ENCODE measurements at places on chromosomes 5 and 9.
A peak's percentile ranks its signal among the peaks of the same experiment; 100 is the strongest.

GRCh38 chr5:41754857-41755256, 115.4 kb downstream of the OXCT1 start:
- H3K4me3 ChIP-seq, result no peak overlapping the region
- H3K36me3 ChIP-seq, result no peaks in the 10 kb centered on the region
- no peak for DNase-seq
- H3K27ac ChIP-seq, result no peak overlapping the region

DNA sequence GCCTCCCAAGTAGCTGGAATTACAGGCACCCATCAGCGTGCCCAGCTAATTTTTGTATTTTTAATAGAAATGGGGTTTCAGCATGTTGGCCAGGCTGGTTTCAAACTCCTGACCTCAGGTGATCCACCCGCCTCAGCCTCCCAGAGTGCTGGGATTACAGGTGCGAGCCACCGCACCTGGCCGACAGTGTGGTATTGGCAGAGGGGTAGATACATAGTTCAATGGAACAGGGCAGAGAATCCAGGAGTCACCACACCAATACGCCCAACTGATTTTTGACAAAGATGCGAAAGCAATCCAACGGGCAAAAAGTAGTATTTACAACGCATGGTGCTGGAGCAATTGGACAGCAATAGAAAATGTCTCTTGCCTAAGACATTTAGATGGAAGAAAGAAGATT, 164.0 kb upstream of the PPP1R26 start:
- no peaks in the 10 kb centered on the region for H3K36me3 ChIP-seq
- H3K4me1 ChIP-seq, result no peaks in the 10 kb centered on the region

DNA sequence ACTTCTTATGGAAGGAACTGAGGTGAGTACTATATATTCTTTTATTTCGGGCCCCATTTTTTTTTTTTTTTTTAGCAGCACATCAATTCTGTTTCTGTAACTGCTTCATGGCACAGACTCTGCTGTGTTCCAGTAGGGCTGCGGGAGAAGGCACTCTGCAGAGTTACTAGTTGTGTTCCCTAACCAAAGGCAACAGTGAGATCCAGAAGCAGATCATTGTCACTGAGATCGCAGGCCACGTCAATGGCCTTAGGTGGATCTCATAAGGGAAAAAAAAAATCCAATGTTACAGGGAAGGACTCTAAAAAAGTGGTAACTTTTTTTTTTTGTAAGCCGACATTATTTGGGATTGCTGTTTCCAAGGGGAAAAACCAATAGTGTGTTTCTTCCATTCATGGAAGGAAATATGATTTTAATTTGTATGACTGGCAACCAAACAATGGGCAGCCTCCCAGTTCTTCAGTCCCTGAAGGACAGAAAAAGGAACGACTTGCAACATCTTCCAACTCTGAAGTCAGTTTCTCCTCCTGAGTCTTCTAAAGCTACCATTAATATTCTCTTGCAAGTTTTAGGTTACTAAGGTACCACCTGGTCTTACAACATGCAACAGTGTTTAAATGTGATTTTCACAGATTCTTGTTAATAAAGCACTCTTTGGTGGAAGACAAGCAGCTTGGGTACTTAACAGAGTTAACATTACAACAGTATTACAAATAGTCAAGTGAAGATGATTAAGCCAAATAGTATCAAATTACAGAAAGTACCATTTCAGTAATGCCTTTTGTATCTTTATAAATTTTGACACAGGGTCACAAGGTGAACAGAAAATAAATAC, 52.8 kb downstream of the HABP4 start:
- peak overlapping the region; percentile 21 for H3K27ac ChIP-seq
- H3K36me3 ChIP-seq, result no peaks in the 10 kb centered on the region
- H3K4me3 ChIP-seq, result no peak overlapping the region
- H3K27me3 ChIP-seq, result no peaks in the 10 kb centered on the region

GRCh38 chr5:80156156-80156555, 99.7 kb downstream of the SERINC5 start:
- H3K27me3 ChIP-seq, result no peaks in the 10 kb centered on the region
- H3K27ac ChIP-seq, result no peak overlapping the region
- no peak overlapping the region for H3K4me3 ChIP-seq
- H3K36me3 ChIP-seq, result no peaks in the 10 kb centered on the region
- no peak for DNase-seq

- H3K36me3 ChIP-seq, result no peaks in the 10 kb centered on the region
- no peaks in the 10 kb centered on the region for H3K4me1 ChIP-seq
- no peaks in the 10 kb centered on the region for H3K27me3 ChIP-seq
- DNase-seq, result no peak
- no peak overlapping the region for H3K4me3 ChIP-seq
These were observed 45.6 kb upstream of the IER5L start for GRCh38 chr9:129223551-129224208.

DNA sequence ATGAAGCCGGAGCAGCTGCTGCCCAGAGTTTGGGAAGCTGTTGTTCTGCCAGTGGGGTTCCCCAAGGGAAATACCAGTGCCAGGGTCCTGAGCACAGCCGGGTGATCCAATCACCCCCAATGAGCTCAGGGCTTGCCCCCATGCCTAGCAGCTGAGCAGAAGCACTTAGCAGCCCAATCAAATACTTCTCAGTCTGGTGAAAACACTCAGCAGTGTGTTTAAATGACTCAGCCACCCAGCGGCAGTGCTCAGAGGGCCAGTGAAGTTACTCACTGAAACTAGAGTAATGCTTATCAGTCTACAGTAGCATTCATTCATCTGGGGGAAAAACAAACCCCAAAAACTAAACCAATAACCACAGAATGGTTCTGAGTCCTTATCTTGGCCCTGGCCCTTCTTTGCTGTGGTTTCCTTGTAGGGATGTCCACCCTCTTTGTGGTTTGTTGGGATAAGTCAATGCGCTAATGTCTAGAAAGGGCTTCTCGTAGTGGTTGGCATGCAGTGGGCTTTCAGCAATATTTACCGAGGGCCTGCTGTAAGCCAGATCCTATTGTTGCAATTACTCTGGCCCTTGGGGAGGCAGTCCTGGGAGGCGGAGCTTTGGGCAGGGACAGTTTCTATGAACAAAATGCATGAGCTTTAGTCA, 43.1 kb downstream of the LHX2 start:
- no peaks in the 10 kb centered on the region for H3K27me3 ChIP-seq
- no peaks in the 10 kb centered on the region for H3K36me3 ChIP-seq
- no peak overlapping the region for H3K4me3 ChIP-seq
- H3K27ac ChIP-seq, result no peak overlapping the region

DNA sequence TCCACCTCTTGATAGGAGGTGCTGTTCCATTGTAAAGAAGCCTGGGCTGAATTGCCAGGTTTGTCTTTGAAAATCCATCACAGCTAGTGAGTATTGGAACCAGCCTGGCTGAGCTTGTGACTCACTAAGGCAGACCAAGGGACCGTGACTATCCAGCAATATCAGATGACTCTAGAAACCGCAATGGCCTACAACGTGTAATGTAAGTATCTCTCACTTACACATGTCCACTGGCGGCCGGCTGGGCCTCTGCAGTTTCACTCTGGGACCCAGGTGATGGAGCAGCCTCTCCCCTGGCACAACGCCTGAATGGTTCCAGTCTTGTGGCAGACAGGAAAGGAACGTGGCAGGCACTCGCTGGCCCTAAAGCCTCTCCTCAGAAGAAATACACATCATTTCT, 3.1 kb upstream of the HRH2 start:
- no peak overlapping the region for H3K4me3 ChIP-seq
- H3K27me3 ChIP-seq, result peaks cover 20% of the 10 kb centered on the region
- H3K4me1 ChIP-seq, result no peaks in the 10 kb centered on the region
- no peak for DNase-seq
- H3K36me3 ChIP-seq, result no peaks in the 10 kb centered on the region
- H3K27ac ChIP-seq, result no peak overlapping the region

GRCh38 chr5:149931992-149932436, 12.6 kb downstream of the PDE6A start:
- H3K27ac ChIP-seq, result peak overlapping the region; percentile 53
- DNase-seq, result no peak
- H3K4me3 ChIP-seq, result peak overlapping the region; percentile 63

GRCh38 chr5:35442885-35443639, 174.6 kb upstream of the SPEF2 start:
- DNase-seq, result no peak
- no peaks in the 10 kb centered on the region for H3K36me3 ChIP-seq
- no peaks in the 10 kb centered on the region for H3K27me3 ChIP-seq
- no peaks in the 10 kb centered on the region for H3K4me1 ChIP-seq

DNA sequence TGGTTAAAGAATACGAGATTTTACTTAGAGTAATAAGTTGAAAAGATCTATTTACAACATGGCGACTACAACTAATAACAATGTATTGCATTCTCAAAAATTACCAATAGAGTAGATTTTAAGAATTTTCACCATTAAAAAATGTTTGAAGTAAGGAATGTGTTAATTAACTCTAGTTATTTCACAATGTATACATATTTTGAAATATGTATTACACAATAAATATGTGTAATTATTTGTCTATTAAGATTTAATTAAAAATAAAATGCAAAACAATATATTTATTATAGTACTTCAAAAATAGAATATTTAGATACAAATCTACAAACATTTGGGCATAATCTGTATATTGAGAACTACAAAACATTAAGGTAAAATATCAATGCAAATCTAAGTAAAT, 1326.3 kb upstream of the CDH6 start:
- DNase-seq, result no peak
- no peaks in the 10 kb centered on the region for H3K27me3 ChIP-seq
- H3K4me3 ChIP-seq, result no peak overlapping the region
- no peak overlapping the region for H3K27ac ChIP-seq

DNA sequence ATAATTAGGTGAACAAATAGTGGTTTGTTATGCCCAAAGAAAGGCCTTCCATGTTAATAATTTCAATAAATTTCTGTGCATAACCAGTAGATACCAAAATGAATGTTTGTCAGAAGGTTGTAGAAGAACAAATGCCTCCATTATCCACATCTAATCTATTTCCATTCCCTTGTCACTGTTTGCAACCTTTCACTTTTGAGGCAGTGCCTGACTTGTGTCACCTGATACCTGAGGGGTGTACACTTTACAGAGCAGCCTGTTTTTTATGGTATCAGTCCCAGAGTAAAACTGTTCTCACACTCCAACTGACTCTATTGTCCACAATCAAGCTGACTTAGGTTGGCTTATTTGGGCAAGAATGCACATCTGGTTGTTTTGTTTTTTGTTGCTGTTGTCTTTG, 40.1 kb downstream of the FREM1 start:
- no peak for DNase-seq
- no peaks in the 10 kb centered on the region for H3K27me3 ChIP-seq
- H3K4me1 ChIP-seq, result no peaks in the 10 kb centered on the region
- no peak overlapping the region for H3K4me3 ChIP-seq

DNA sequence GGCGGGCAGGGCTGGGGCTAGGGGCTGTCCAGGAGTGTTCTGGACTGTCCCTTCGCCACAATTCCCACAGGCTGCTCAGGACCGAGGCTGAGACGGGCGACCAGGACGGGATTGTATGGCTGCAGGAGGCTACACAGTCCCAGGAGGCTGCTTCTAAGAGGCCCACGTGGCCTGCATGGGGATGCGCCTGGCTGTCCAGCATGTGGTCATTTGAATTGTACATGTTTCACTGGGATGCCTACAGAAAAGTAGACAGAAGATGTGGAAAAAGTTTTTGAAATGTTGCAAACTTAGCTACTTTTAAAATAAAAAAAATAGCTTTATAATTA, 32.6 kb upstream of the SPTLC1 start:
- H3K27me3 ChIP-seq, result peaks cover 1% of the 10 kb centered on the region
- no peak overlapping the region for H3K27ac ChIP-seq
- no peak for DNase-seq
- no peak overlapping the region for H3K4me3 ChIP-seq

- no peak overlapping the region for H3K4me3 ChIP-seq
- no peaks in the 10 kb centered on the region for H3K27me3 ChIP-seq
- peak overlapping the region; percentile 26 for H3K27ac ChIP-seq
- H3K4me1 ChIP-seq, result no peaks in the 10 kb centered on the region
- no peaks in the 10 kb centered on the region for H3K36me3 ChIP-seq
- no peak for DNase-seq
These were observed 34.2 kb downstream of the THBS4 start for GRCh38 chr5:80069251-80069800.

DNA sequence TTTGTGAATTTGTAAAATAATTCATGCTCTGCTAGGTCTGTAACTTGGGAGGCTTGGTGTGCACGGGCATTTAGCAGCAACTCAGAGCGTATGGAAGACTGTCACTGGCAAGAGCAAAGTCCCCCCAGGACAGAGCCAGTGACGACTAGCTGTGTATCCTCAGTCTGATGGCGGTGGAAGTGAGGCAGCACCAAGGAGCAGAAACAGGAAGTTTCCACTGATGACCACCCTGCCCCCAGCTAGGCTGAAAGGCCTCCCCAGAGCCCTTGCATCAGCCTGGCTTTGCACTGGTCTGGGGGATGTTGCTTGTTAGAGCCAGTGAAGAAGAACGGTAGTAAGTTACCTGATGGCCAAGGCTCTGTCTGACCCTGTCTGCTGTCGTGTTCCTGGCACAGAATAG, 66.8 kb upstream of the ABL1 start:
- no peaks in the 10 kb centered on the region for H3K36me3 ChIP-seq
- H3K27me3 ChIP-seq, result no peaks in the 10 kb centered on the region
- H3K27ac ChIP-seq, result no peak overlapping the region
- no peak for DNase-seq

DNA sequence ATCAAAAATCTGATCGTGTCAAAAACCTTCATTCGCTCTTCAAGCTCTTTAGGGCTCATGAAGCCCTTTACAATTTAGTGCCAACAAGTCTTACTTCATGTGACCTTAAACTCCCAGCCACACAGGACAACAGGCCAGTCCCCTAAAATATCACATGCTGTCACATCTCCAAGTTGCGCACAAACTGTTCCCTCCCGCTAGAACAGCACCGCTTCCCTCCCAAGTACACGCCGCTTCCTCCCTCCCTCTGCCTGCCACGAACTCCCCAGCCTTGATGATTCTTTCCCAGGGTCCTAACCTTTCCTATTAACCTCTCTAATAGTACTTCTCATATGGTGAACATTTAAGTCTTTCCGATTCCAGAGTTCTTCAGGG, 91.2 kb downstream of the TLE1 start:
- no peaks in the 10 kb centered on the region for H3K27me3 ChIP-seq
- peak; percentile 77 for DNase-seq
- H3K4me1 ChIP-seq, result peaks cover 66% of the 10 kb centered on the region
- H3K27ac ChIP-seq, result peak overlapping the region; percentile 91
- H3K36me3 ChIP-seq, result no peaks in the 10 kb centered on the region

GRCh38 chr5:81393783-81394718, at the start of gene ACOT12:
TSS of gene ACOT12 (minus strand) at chr5:81394134. CDS start at chr5:81394114, 20 bp downstream.
- no peaks in the 10 kb centered on the region for H3K36me3 ChIP-seq
- peak within 1 kb of the TSS; percentile 15 for H3K4me3 ChIP-seq
- H3K27ac ChIP-seq, result no peak within 1 kb of the TSS
- no peaks in the 10 kb centered on the region for H3K4me1 ChIP-seq
- peaks cover 25% of the 10 kb centered on the region for H3K27me3 ChIP-seq

GRCh38 chr5:166570865-166571264, 1720.6 kb upstream of the WWC1 start:
- H3K4me1 ChIP-seq, result no peaks in the 10 kb centered on the region
- no peaks in the 10 kb centered on the region for H3K27me3 ChIP-seq
- no peak overlapping the region for H3K27ac ChIP-seq
- H3K4me3 ChIP-seq, result no peak overlapping the region
- no peaks in the 10 kb centered on the region for H3K36me3 ChIP-seq
